Islet precursor cell (in vitro differentiated cells): ENCODE measurements at places on chromosomes 6 and 20.

DNA sequence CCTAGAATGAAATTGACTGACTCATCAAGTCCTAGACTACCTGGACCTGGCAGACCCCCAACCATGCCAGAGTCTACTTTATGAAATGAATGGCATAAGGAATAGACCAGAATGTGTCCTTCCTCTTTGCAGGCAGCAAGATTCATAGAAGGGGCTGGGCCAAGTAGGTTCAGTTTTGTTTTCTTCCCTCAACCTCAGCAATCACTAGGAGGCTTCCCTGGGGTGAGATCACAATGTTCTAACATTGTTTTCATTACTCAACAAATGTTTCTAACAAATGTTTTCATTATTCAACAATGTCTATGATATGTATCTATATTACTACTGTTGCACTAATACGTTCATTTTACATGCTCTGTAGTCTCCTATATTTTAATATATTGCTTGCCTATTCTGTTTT, 8.4 kb upstream of the FAM162B start:
- DNase-seq = no peak

GRCh38 chr20:38109591-38110524, 55.2 kb downstream of the TGM2 start:
- DNase-seq = peak; percentile 96

GRCh38 chr6:142900227-142900971, 44.6 kb downstream of the HIVEP2 start:
- no peak for DNase-seq

- no peak for DNase-seq
These were observed 70.3 kb downstream of the SMAP1 start for GRCh38 chr6:70738028-70738427.

GRCh38 chr6:152130441-152130840, 323.0 kb downstream of the ESR1 start:
- no peak for DNase-seq

GRCh38 chr6:79225717-79226599, 8.5 kb downstream of the HMGN3 start:
- no peak for DNase-seq

GRCh38 chr6:30508890-30509736, 19.8 kb downstream of the HLA-E start:
- peak; percentile 17 for DNase-seq

DNA sequence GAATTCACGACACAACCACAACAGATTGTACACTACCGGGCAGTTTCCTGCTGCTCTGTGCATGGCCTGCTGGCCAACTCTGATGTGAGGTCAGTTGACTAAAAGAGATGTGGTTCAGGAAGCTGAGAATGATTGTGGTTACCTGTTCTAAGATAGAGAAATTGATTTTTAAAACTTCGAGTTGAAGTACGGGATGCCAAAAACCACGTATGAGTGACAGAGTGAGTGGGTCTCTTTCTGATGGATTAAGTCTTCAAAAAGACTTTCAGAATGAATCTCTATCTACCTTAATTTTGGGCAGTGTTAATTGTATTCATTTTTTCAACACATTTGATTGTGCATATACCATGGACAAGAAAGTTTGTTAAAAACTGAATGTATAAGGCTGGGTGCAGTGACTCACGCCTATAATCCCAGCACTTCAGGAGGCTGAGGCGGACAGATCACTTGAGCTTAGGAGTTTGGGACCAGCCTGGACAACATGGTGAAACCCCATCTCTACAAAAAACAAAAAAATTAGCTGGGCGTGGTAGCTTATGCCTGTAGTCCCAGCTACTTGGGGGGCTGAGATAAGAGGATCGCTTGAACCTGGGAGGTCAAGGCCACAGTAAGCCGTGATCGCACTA, 121.2 kb downstream of the SGK1 start:
- DNase-seq = no peak

DNA sequence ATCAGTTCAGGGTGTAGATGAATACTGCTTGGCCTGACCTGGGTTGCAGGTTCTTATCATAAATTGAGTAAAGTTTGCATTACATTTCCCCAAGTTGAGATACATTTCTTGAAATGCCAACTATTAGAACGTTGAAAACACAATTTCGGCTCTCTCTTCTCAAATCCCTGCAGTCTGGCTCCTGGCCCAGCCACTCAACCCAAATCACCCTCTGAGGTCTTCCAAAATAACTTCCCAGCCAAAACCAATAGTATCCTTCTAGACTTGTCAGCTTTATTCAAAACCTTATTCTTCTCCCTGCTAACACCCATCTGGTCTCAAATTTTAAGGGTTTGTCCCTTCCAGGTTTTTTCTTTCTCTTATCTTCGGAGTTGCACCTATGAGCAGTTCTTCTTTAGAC, 263.6 kb downstream of the EYA4 start:
- DNase-seq = no peak

DNA sequence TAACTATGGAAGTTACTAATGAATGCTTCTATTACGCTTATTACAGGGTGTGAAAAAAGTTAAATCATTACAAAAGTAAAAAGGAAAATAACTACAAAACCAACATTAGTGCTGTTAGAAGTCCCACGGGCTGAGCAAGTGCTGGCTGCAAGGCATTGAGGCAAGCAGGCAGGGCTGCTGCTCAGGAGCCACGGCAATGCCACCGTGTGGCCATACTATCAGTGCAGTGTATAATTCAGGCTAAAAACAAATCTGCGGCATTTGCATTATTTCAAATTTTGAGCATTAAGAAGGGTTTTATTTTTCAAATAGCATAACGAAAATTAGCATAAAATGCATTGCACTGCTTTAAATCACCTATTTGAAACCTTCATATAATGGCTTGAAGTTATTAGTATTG, 17.1 kb downstream of the IFNGR1 start:
- DNase-seq = no peak

DNA sequence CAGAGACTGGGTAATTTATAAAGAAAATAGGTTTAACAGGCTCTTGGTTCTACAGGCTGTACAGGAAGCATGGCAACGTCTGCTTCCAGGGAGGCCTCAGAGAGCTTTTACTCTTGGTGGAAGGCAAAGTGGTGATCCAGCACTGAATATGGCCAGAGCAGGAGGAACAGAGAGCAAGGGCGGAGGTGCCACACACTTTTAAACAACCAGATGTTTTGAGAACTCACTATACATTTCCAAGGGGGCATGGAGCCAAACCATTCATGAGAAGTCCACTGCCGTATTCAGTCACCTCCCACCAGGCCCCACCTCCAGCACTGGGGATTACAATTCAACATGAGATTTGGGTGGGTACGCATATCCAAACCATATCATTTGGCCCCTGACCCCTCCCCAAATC, 18.7 kb downstream of the SAMD5 start:
- no peak for DNase-seq

DNA sequence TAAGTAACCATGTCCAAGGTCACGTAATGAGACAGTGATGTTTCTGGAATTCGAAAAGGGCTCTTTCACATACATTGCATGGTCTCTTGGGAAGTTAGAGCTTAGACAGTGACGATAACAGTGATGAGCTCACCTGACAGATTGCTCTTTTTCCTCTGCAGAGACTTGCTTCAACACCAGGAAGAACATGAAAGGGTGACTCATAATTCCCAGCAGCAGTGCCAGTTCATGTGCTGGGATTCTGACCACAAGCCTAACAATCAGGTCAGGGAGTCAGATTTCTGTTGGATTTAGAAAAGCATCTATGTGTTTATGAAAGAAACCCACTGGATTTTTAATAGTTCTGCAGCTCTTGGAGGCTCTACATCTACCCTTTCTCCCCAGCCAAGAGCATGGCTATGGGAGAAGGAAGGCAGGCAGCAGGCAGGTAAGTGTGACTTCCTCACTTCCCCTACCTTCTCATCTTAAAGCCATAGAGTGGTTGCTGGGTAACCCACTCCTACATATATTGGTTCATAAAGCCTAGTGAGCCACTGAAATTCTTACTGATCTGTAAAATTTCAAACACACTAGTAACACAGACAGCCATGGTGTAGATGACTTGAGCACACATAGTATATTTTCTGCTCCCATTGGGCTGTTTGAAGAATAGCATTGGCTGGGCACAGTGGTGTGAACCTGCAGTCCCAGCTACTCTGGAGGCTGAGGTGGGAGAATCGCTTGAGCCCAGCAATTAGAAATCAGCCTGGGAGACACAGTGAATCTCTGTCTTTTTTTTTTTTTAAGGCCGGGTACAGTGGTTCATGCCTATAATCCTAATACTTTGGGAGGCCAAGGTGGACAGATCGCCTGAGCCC, 44.4 kb upstream of the LOC128125822 start:
- peak; percentile 88 for DNase-seq

- DNase-seq = no peak
These were observed 185.4 kb downstream of the BCAS1 start for GRCh38 chr20:53884859-53885541.

DNA sequence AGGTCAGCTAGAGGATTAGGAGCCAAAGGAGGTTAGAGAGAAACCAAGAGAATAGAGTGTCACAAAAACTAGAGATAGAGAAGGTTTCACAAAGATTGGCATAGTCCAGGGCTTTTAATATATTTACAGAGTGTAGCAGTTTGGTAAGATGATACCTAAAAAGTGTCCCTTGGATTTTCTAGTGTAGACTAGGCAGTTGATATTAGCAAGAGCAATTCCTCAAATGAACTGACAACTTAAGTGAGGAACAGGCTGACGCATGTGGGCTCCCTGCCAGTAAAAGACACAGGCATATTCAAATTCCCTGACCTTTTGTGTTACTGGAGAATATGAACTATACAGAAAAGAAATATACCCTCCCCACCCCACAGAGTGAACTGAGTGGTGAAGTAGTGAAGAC, 40.1 kb downstream of the VTA1 start:
- DNase-seq = no peak

DNA sequence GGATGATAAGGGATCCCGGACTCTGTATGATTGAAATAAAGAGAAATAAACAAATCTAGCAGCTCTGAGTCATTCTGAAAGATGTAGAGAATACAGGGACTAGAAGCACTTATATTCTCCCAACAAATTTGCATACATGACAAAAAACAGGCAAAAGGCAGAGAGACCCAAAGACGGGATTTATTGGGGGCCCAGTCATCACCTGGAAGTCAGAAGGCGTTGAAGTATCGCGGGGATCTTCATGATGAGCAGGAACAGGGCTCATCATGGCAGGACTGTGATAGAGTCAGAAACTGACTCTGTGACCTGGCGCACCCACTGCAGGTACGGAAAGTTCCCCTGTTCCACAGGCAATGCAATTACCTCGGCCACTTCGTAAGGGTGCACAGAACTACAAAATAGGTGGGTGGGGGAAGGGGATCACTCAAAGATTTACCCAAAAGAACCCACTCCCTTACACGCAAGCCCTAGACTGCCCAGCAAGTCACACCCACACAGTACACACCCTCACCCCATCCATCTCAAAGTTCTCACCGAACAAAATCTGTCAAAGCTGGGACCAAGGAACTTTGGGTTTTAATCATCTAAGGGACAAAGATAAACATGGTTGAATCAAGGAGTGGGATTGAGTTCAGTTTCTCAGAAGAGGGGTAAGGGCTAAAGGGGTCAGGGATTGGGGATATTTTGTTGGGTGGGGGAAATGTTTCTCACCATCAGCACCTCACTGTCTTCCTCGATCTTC, 1.4 kb downstream of the CUTA start:
- no peak for DNase-seq

- DNase-seq = peak; percentile 60
These were observed 17.4 kb upstream of the CSE1L start for GRCh38 chr20:49028684-49029083.

- DNase-seq = peak; percentile 35
These were observed 25.8 kb downstream of the HLA-E start for GRCh38 chr6:30515106-30515505.

- no peak for DNase-seq
These were observed 28.2 kb upstream of the PLAGL1 start for GRCh38 chr6:144036064-144036834.

- no peak for DNase-seq
These were observed 262.0 kb downstream of the MAFB start for GRCh38 chr20:40427026-40427425.

GRCh38 chr6:72216222-72217068, 330.1 kb downstream of the RIMS1 start:
- peak; percentile 57 for DNase-seq

DNA sequence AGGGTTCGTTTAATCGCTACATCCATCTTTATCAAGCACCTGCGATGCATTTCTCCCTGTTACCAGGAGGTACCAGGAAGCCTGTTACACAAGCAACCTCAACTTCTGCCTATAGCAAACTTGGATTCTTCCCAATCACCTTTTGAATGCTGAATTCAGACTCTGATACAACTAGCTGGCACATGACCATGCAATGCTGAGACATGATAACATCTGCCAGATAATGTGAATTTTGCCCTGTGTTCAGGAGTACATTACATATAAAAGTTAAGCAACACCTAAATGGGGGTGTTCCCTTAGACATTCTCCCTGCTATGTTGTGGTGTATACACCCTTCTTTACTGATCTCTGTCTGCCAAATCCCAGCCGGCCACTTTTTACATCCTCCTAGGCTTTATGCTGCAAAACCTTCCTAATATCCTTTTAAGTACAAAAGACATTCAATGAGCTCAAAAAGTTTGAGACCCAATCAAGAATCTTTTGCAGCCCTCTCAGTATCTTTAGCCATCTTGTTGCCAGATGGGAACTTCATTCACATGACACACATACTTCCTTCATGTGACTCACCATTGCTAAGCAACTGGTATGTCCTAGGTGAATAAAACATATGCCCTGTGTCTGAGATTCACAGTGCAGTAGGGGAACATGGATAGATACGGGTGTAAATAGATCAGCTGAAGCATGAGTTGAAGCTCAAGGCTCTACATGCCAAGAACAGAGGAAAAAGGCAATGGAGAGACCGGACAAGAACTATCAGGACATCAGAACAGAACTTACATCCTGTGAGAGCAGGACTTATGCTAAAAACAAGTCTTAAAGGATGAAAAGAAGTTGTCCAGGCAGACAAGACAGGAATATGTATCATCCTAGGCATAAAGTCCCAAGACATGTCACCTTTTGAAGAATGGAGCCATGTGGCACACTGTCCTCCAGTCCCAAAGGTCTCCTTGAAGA, 84.3 kb downstream of the ZHX3 start:
- DNase-seq = no peak

DNA sequence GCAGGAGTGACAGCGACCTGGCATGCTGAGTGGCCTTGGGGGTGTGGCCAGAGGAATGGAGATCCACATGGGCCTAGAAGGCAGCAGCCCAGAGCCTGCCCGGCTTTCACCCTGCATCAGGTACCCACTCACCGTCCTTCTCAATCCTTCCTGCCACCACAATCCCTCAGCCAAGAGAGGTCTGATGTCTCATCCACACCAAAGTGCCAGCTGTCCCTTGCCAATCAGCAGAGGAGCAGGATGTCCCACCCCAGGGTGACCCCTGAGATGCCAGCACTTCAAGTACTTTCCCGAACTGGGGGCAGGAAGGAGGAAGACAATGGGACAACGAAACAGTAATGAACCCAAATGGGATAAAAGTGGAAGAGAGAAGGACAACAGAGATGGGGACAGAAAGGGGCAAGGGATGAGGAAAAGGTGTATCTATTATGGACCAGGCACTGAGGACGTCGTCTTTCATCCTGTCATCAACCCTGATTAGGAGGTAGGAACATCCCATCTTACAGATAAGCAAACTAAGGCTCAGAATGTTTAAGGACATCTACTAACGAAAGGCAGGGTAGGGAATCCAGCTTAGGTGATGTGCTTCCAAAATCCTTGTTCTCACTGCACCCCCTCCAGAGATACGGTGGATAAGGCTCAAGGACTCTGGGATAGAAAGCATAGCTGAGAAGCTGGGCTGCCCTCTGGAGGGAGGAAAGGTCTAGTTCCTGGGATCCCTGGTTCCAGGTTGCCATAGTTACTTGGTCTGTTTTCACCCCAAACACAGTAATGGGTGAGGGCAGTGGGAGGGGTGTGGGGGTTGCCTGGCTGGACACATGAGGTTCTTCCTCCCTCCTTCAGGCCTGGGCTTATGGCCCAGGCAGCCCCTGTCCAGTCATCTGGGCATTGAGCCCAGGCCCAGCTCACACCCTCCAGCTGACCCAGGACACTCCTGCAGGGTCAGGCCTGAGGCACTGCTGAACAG, 4.5 kb upstream of the TNXB start:
- DNase-seq = peak; percentile 73
